Aorta (tissue), 5 donors: ENCODE measurements at places on chromosomes 7 and 10.

DNA sequence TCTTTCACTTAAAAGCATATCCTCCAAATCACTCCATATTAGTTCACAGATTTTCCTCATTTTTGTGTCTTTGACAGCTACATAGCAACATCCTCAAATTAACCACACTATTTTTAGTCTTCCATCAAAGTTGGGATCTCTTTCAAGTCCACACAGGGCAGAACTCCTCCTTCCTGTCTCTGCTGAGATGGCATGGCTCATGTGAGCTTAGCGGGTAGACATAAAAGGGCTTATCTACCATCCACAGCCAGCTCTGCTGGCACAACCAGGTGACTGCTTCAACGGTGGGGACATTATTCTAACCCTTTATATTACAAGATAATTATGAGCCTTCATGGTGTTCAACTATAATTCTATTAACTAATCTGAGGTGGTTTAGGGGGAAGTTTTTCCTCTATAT is 35.5 kb downstream of the ICA1 start:
- DNase-seq: no peak

DNA sequence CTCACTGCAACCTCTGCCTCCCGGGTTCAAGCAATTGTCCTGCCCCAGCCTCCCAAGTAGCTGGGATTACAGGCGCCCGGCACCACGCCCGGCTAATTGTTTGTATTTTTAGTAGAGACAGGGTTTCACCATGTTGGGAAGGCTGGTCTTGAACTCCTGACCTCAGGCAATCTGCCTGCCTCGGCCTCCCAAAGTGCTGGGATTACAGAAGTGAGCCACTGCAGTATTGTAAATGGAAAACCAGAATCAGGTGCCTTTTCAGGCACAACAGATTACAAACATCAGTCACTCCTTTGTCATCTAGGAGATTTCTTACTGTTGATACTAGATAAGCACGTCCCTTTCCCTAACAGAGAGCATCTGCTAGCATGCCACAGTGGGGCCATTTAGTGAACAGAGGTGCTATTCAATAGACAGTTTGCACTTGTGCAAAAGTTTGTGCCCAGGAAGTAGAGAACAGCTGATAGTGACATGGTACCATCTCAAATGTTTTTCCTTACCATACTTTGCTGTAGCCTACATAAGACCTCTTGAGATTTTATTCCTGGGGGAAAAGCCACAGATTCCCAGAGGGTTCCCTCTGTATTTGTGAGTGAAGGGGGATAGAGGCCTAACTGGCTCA is 24.5 kb upstream of the WAC start:
- DNase-seq: no peak

DNA sequence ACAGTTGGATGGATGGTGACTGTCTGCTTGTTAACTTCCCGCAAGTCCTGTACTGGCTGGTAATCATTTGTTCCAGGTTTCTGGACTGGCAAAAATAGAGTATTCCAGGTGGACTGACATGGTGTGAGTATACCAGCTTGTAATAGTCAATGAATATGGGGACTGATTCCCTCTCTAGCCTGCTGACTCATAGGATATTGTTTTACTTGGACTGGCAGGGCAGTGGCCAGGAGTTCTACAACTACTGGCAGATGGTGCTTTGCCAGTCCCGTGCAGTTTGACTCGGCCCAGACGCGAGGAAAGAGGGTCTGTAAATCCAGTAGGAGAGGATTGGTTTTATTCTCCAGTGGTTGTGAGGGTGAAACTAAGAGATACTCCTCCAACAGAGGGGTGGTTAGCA is 78.0 kb downstream of the PRR15 start:
- DNase-seq: peak; percentile 49

DNA sequence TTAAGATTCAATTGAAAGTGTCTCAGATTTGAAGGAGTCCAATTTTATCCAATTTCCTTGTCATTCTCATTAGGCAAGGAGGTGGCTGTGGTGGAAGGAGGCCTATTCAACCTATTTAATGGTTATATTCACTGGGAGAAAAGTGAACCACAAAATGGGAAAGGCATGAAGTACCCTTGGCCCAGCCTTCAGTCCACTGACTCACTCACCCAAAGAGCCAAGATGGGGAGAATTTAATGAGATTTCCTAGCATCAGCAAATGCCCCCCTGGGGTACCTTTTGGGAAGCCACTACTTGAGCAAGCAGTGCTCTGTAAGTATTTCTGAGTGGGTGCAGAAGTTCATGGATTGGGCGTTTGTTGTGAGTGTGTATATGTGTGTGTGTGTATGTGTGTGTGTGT is 144.1 kb downstream of the NRP1 start:
- no peak for DNase-seq

- DNase-seq: no peak
These were observed 249.6 kb downstream of the ELFN1 start for GRCh38 chr7:1919539-1920265.

GRCh38 chr10:31961277-31962074 is 32.8 kb upstream of the ARHGAP12 start:
- DNase-seq: no peak

GRCh38 chr7:82714883-82715282 is 271.3 kb upstream of the CACNA2D1 start:
- DNase-seq: no peak

DNA sequence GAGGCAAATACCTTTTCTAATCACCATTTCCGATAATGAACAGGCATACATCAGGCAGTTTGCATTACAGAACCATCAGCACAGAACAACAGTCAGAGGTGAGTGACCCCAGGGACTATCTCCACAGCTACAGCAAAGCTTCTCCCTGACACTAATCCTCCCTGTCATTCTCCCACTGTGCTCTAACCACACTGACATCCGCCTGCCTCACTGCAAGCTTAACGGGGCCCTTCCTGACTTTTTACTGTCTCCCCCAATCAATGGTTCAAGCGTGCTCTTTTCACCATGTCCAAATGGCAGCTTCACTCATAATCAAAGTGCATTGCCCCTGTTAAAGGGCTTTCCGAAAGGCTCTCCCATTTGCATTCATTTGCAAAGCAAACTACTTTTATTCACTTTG is 196.3 kb downstream of the DNAJC1 start:
- no peak for DNase-seq

DNA sequence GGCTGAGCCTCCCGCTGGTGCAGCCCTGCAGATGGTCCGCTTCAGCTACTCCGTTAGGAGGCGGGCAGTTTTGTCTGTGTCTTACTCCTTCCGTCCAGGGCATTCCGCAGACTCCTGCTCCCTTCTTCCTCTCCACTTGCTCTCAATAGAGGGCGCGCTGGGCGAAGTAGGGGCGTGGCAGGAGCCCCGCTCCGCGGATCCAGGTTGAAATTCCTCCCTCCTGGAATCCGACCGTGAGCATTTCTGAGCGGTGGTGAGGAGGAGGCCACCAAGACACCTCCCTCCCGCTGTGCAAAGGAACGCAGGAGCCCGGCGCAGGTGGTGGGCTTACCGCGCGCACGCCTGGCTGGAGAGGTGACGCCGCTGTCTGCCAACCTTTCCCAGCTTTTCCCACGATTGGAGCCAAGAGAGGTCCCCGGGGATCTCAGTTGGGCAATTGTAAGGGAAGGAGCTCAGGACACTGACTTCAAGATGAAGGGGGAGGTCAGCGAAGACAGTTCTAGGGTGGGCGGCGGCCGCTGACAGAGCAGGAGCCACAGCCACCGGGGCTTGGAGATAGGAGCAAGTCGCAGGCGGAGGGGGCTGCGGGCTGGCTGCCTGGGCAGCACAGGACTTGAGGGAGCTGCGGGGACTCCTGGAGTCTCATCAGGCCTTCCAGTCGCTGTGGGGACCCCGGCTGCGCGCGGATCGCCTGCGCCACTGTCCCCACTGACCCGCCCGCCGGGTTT is 1011.3 kb downstream of the XPNPEP1 start:
- DNase-seq: peak; percentile 73

GRCh38 chr7:94087664-94088352 is 83.7 kb upstream of the BET1 start:
- DNase-seq: no peak

GRCh38 chr7:24422441-24423010 is 138.5 kb downstream of the NPY start:
- no peak for DNase-seq

DNA sequence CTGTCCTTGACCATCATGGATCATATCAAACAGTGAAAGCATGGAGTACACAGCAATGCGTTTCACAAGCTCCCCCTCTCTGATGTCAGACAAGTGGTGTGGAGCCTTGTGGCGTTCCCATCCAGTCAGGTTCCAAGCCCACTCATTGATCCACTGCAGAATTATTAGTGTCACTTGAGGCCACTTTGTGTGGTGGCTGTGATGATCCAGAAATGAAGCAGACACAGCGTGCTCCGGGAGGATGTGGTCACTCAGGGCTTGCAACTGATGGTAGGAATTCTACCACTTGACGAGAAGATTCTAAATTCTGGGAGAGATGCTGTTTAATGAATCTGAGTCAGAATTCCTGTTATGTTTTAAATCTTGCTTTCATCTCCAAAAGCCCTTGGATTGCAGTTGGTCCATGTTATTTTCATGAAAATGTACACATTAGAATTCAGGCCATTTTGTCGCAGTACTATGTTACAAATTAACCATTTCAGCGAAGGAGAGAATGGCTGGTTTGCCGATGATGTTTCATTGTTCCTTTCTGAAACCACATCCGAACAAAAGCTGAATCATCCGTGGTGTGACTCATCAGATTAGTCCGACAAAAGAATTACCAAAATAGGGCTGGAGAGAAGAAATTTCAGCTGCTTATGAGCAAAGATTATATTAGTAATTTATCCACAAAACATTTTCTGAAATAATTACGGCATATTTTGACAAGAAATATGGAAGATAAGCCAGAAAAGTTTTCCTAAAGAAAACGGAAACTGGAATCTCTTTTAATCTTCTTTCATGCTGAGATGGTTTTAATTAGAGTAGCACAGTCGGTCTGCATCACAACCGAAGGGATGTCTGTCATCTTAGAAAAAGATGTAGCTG is 48.1 kb downstream of the INSYN2A start:
- no peak for DNase-seq

- no peak for DNase-seq
These were observed 262.1 kb downstream of the CREB5 start for GRCh38 chr7:28674359-28674782.

DNA sequence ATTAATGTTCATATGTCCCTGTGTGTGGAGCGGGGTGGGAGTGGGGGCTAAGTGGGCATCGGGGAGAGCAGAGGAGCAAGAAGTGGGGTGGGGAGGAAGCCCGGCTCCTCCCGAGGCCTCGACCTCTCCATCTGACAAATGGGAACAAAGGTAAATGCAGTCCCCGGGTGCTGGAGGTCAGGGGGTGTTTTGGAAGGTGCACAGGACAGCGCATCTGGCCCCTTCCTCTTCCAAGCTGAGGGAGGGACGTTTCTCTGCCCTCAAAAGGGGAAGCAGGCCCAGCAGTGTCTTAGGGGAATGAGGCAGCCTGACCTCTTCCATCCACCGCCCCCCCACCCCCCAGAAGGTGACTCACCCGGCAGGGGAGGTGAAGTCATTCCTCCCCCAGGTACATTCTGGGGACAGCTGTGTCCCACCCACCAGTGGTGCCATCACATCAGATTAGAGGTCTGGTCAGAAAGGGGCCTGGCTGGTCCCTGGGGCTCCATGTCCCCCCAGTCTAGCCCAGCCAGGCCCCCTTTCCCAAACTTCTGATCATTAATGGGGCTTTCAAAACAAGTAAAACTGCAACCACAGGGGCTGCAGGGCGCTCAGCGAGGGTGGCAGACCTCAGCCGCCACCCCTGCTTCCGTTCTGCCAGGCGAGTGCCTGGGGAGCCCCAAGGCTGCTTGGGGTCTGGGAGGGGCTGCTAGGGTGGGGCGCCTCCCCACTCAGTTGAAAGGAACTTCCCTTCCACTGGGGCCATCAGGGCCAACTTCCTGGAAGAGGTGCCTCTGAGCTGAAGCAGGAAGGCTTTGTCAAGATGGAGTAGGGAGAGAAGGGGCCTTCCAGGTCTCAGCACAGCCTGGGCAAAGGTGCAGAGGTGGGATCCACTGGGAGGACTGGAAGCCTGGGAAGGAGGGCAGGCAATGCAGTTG is 10.8 kb downstream of the LFNG start:
- DNase-seq: peak; percentile 79

- peak; percentile 72 for DNase-seq
These were observed 57.3 kb upstream of the BTBD16 start for GRCh38 chr10:122213766-122214165.

GRCh38 chr7:98913026-98913425 is 34.7 kb downstream of the TRRAP start:
- DNase-seq: no peak

DNA sequence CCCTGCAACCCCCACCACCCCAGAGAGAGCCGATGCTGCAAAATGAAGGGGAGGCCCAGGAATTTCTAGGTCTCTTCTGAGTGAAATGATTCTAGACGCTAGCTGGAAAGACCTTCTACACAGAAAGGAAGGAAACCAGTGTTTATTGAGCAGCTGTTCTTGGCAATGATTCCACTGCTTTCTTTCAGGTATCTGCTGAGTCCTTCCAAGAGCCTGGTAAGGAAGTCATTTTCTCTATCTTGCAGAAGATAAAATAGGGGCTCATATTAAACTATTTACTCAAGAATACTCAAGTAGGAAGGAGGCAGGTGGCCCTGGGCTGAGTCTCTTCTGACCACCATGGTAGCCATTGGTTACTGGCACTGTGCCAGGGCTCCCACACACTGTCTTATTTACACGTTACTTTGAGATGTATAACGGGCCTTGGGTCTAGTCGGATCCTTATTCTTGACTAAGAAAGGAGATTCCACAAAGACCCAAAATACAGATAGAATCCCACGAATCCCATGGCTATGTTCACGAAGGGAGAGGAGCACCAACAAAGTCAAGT is 112.1 kb downstream of the GALNT11 start:
- no peak for DNase-seq

GRCh38 chr7:73341877-73342276 is 13.9 kb downstream of the FKBP6 start:
- no peak for DNase-seq

GRCh38 chr7:16718111-16718656 is 35.4 kb upstream of the TSPAN13 start:
- no peak for DNase-seq

- no peak for DNase-seq
These were observed 1247.8 kb upstream of the SORCS1 start for GRCh38 chr10:108412323-108412722.

GRCh38 chr10:49830016-49830415 is 67.9 kb upstream of the OGDHL start:
- DNase-seq: no peak

DNA sequence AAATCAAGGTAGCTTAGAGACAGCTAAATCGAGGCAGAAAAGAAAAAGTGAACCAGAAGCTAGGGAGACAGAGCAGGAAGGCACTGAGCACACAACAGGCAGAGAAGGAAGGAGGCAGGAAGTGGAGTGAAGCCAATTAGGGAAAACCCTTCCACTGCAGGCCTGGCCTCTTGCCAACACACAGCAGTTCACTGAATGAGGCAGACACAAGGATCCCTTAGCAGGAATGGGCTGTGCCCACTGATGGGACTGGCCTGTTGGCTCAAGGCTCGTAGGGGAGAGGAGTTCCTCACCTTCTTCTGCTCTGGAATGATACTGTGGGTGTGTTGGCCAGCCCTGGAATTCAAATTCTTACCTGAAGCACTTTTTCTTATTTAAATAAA is 220.3 kb upstream of the STK17A start:
- no peak for DNase-seq
